Stimulated activated CD8-positive, alpha-beta memory T cell treated with anti-CD3 and anti-CD28 coated beads, Interleukin-4, amount 100 ng/mL, for 1 hour (primary cell): ENCODE measurements at places on chromosomes 6 and 20.

DNA sequence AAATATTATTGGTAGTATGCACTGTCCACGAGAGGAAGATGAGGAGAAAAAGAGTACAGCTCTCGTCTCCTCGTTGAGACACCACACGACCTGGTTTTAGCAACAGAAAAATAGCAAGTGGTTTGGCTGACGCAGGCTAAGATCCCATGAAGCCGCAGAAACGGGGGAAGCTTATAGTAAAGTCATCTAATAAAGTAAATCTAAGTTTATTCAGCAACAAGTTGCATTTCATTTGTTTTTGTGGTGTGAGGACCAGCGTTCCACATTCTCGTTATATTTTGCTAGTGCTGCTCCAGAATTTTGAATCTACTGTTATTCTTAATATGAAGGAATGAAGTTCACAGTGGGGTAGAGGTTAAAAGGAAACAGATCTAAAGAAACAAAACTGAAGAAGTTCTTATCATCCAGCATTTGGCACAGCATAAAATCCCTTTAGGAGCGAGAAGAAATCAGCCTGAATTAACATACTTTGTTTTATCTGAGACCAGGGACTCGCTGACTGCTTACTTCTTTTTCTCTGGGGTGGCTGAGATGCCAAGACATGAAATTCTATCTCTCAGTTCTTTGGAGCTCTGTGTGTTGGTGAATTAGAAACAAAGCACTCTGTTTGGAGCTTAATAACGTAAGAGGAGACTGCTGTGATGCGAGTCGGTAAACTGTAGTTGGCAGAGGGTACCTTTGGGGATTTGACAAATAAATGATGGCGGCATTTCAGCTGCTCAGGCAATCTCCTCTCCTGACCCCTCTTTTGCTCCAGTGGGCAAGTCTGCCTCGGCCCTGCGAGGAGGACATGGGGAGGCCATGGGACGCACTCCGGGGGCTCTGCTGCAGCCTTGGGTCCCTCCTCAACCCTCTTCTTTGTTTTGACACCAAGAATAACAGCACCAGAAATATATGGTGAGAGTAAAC lies 24.9 kb upstream of the IRF4 start:
- DNase-seq = no peak

DNA sequence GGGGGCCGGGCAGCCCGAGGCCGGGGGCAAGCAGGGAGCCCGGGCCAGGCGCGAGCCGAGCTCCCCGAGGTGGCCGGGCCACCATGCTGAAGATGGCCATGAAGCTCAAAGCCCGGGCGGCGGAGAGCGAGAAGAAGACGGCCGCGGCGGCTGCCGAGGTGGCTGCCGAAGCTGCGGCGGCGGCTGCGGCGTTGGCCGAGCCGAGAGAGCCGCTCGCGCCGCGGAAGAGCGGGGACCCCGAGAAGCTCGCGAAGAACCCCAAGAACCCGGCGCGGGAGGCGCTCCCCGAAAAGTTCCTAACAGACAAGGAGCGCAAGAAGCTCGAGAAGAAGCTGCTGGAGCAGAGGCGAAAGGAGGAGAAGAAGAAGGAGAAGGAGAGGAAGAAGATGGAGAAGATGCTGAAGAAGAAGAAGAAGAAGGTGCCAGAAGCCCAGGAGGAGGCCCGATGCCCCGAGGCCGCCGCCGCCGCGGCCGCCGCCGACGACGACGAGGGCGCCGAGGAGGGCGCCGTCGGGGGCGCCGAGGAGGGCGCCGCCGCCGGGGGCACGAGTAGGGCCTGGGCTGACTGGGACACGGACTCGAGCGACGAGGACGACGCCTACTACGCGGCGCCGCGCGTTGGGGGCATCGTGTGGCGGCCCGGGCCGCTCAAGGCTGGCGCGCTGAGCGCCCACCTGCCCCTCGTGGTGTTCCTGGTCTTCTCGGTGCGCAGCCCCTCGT lies 37.4 kb downstream of the GNAS start:
- DNase-seq = no peak

DNA sequence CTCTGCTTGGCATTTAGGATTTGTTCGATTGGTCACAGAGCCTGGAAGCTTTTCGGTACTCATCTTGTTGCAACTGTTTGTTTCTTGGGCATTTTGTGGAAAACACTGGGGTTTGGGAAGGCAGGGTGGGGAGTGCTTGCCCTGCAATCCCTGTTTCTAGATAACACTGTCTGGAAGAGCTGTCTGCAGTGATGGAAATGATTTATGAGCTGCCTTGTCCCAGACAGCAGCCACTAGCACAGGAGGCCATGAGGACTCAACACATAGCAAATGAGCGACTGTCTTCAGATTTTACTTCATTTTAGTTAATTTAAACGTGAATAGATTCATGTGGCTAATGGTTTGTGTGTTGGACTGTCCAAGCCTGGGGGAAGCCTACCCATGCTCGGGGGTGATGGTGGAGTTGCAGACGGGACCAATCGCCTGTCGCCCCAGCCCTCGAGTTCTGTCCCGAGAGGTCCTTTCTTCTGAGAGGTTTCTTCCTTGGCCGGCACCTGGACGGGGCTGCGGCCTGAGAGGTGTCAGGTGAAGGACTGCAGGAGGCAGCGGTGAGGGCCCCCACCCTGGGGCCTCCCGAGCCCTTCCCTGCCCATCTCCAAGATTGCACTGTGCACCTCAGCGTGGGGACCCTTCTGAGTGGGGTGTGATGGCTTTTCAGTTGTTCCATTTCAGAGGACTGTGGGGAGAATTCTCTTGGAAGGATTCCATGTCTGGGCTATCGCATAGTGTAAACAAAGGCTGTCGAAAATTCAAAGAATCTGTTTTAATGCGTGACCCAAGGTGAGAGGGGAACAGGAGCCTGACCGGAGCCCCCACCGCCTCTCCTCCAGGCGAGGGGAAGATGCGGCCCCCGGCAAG lies 55.4 kb downstream of the SMOC2 start:
- DNase-seq = no peak

DNA sequence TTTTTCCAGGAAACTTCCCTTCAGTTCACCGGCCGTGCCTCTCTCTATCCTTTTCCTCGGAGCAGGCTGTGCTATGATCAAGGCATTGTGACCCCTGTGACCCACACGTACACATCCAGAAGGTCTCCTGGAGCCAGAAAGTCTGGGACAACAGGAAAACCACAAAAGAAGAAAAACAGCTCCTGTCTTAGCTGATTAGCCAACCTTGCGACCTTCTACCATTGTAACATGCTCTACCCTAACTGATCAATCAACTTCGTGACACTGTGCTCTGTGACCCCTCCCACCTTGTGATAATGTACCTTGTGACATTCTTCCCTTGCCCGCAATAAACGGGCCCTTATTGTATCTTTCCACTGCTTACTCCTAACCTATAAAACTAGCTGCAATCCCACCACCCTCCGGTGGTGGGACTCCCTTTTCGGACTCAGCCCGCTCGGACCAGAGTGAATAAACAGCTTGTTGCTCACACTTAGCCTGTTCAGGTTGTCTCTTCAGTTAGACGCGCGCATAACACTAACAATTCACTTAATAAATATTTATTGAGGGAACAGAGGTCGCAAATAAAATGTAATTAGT lies 24.2 kb downstream of the ZNF311 start:
- DNase-seq = no peak

DNA sequence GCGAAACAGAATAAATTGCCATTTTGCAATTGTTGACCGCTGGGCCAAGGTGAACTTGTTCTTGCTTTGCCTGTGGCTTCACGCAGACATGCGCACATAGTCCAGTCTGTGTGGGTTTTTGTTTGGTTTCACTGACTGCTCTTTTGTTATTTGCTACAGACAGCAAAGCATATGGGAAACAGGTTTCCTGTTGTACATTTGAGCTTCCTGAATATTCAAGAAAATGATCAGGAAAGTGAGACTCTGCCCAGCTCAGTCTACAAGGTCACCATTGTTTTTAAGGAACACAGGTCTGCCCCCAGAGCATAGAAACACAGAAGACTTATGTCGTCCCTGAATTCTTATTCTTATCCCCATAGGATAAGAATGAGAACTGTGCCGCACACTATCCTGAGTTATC lies 55.6 kb downstream of the SASH1 start:
- DNase-seq = no peak

- DNase-seq = no peak
Measured at GRCh38 chr6:14713966-14714631, 531.8 kb upstream of the JARID2 start.

GRCh38 chr6:90610301-90610750 lies 23.5 kb upstream of the MAP3K7 start:
- no peak for DNase-seq

GRCh38 chr6:142112451-142113061 lies 20.2 kb upstream of the GJE1 start:
- DNase-seq = peak; percentile 29

- no peak for DNase-seq
Measured at GRCh38 chr6:3442431-3443220, 14.2 kb downstream of the SLC22A23 start.
